NCI-H1436 (cell line): ENCODE measurements at places on chromosomes 1 and 21.

GRCh38 chr1:203569490-203570318 is 56.9 kb upstream of the ATP2B4 start:
- DNase-seq: no peak

GRCh38 chr1:175884369-175884768 is 141.0 kb upstream of the TNR start:
- DNase-seq: no peak

GRCh38 chr1:112689196-112689841 is 14.9 kb downstream of the MOV10 start:
- no peak for DNase-seq

DNA sequence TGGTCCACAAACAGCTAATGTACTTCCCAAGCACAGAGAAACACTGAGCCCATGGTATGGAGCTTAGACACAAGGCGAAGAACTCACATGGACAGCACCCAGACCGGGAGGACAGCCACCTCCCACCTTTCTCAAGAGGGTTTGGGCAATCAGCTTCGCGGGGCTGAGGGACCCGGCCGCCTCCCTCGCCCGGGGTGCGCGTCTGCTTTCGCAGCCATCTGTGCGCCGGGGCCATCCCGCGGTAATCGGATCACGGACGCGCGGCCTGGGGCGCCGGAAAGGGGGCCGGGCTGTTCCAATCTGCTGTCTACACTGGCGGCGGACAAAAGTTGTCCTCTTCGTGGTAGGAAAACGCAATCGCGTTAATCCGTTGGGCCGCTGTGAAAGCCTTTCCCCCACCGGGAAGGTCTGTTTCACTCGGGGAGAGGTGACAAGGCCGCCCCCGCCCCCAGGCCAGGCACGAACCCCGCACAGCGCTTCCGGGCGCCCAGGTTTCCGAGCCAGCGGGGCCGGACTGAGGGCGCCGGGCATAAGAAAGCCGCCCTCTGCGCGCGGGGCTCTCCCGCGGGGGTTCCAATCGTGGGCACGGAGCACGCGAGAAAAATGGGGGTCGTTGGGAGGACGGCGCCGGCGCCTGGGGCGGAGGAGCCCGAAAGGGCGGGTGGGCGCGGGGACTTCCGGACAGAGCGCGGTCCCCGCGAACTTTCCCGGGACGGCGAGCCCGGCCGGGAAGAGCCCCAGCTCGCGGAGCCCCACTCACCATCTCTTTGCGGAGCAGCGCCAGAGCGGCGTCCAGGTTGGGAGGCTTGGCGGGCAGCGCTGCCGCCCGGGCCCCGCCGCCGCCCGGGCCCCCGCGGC is 664 bp downstream of the FAM89A start:
- DNase-seq: no peak

DNA sequence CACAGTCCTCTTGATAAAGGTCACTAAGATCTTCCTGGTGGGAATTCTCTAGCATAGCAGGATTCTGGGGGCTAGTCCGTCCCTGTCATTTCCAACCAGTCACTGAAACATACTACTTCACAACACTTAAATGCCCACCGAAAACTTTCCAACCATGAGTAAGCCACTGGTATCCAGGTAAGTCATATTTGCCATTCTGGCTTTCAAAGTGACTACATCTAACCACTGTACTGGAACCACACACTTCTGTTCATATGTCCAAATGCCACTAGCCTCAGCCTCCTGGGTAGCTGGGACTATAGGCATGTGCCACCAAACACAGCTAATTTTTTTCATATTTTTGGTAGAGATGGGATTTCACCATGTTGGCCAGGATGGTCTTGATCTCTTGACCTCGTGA is 64.3 kb upstream of the VANGL1 start:
- DNase-seq: no peak

DNA sequence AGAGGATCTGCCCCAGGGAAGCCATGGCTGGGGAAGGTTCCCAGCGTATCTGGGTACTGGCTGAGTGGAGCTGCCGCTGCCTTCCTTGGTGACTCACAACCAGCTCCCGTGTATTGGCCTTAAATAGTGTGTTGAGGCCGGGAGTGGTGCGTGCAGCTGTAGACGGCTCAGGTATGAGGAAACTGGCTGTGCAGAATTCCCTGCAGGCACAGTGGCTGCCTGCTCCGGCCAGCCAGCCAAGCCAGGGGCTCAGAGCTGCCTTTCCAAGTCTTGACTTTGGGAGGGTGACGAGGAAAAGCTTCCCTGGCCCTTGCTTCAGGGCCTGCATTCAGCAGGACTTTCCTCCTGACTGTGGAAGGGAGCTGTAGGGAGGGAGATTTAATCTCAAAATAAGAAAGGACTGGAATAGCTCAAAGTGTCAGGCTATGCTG is at the start of gene VTCN1:
Gene VTCN1 (minus strand): TSS at position 97 of the 431 bp plus-strand sequence. CDS start 72 bp downstream, at position 25.
- no peak for DNase-seq

DNA sequence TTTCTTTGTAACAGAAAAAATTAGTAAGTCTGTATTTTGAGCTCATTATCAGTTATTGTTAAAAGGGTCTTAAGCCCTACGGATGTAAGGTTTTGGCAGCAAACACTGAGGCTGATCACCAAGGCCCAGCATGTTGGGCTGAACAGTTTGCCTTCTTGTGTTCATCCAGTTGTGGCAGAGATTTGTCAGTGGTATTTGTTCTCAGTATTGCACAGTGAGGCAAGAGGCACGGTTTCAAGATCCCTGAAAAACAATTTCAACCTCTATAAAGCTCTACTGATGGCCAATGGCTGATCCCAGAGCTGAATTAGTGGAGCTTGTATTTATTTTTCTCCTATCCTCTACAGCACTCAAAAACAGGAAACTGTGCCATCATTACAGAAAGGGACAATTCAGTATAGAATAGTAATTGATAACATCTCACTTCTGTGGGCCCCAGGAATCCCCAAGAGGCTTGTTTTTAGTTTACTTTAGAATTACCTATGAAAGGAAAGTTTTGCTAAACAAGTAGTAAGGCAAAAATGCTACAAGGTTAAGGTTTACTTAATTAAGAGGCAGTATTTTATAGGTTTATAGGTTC is 191.8 kb upstream of the RAB4A start:
- DNase-seq: no peak

GRCh38 chr1:88394958-88395357 is 289.1 kb upstream of the PKN2 start:
- no peak for DNase-seq

GRCh38 chr1:151993734-151994496 is at the start of gene S100A10:
TSS of gene S100A10 (minus strand) at chr1:151993859. CDS start at chr1:151986230, 7,629 bp downstream.
- peak; percentile 65 for DNase-seq

DNA sequence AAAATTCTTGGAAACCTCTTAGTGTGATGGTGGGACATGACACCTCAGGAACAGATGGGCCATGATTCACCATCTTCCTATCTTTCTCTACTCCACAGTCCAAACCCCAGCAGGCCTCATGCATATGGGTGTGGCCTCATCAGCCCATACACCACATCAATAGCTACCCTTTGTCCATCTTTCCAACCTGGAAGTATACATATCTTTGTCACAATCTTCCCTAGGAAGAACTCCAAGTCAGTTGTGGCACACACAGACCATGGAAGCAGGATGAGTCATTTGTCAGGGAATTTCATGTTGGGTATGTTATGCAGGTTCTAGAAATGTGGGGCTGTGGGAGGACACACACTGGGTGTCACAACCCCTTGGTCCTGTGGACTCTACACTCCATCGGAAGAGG is 30.5 kb upstream of the CLCA4 start:
- no peak for DNase-seq

- DNase-seq: no peak
Measured at GRCh38 chr1:31775210-31775999, 11.3 kb upstream of the ADGRB2 start.

- no peak for DNase-seq
Measured at GRCh38 chr1:31371121-31371959, 1.5 kb downstream of the FABP3 start.

DNA sequence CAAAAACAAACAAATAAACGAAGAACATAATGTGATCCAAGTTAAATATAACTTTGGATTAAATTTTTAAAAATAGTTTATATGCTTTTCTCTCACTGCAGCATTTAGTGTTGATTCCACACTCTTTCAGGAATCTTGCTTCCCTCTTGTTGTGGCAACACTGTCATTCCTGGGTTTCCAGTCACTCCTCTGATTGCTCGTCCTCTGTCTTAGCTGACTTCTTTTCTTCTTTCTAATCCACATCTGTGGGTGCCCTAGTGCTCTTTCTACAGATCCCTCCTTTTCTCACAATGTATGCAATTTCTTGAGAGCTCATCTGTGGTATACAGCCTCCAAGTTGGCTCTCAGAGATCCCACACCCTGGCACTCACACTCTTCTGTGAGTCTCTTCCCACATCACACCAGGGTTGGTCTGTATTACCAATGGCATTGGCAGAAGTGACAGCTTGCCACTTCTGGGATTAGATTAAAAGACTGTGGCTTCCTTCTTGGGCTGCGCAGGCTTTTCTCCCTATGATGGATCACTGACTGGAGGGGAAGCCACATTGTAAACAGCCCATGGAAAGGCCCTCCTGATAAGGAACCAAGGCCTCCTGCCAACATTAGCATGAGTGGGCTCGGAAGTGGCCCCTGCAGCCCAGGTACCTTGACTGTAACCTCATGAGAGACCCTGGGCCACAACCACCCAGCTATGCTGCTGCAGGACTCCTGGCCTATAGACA is 11.5 kb upstream of the MYOC start:
- no peak for DNase-seq

GRCh38 chr1:161111527-161111926 is 6.3 kb downstream of the PFDN2 start:
- DNase-seq: no peak

GRCh38 chr1:21097729-21098128 is 79.0 kb downstream of the EIF4G3 start:
- DNase-seq: no peak

GRCh38 chr1:111370871-111371270 is 56.7 kb downstream of the OVGP1 start:
- DNase-seq: no peak

DNA sequence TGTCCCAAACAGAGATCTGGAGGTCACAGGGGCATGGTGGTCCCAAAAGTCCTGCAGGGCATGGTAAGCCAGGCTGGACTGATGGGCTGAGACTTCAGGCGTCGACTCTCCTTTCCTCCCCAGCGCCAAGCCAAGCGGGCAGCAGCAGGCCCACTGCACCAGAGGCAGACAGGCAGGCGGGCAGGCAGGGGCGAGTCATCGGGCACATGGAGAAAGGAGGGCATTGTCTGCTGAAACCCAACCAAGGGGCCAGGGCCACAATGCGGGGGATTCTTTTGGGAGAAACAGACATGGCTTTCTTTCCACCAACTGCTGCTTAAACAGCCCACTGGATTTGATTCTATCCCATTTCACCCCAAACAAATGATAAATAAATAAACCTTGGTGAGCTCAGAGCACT is 46.2 kb downstream of the TRABD2B start:
- no peak for DNase-seq

DNA sequence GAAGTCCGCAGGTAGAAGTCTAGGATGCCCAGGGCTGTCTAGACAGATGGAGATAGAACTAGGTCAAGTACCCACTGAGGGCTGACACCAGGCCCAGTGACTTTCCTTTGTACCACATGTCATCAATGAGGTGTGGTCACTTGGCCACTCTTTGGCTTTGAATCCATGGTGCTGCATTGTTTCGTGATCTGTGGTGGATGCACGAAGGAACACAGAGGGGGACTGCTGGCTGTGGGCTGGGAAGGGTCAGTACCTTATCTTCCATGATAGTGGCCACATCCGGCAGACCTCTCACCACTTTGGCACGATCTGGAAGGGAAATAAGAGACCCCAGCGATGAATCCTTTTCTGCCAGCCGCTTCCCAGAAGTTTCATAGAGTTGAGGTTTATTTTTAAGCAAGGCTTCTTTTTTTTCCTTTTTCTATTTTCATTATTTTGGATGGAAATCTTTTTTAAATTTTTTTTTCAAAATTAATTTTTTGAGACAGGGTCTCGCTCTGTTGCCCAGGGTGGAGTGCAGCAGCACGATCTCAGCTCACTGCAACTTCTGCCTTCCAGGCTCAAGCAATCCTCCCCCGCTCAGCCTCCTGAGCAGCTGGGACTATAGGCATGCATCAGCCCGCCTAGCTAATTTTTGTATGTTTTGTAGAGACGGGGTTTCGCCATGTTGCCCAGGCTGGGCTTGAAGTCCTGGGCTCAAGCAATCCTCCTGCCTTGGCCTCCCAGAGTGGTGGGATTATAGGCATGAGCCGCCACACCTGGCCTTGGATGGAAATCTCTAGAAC is 53.1 kb downstream of the MYOM3 start:
- DNase-seq: no peak

DNA sequence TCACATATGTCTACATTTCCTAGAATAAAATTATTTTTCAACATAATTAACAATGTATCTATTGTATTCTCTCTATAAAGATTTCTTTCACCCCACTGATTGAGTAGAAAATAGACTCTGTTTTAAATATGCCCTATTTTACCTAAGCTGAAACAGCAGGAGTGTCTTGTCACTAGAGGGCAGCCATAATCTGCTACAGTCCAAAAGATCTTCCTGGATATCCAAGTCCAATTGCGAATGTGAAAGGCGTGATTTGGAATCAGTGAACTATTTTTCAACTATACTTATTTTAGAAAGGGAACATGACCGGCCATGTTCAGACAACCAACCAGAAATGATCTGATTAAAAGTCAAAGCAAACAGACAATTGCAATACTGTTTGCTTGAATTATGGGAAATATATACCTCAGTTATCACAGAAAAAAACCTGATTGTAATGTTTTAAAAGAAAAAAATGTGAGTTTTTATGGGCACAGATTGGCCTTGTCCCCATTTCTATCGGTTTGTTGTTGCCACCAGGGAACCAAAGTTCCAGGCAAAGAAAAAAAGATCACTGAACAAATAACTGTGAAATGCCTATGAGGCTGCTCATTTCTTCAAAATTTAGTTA is 1211.0 kb upstream of the ADGRL4 start:
- peak; percentile 1 for DNase-seq

DNA sequence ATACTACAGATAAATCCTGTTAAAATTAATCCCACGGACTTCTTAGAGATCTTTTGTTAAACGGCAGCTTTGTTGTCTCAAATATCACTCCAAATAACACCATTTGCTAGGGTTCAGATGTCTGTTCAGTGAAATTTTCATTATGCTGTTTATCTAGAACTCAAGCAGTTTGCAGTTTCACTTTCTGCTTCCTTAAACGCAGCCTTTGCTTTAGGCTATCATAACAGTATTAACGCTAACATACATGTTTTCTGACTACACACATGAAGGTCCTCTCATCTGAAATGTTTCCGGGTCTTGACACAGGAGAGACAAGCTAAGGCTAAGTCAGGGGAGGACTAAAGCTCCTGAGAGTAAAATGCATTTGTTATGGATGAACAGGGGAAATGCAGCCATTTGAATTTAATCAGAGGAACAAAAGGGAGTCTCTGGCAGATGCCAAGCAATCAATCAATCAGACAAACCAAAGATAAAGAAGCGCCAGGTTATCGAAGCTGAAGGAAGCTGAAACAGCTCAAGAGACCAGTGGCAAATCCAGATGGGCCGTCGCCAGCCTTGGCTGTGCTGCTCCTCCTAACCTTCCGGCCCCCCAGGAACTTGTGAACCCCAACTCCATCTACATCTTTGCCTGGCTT is 16.9 kb downstream of the CCSAP start:
- DNase-seq: no peak
